ENCODE measurements at places on chromosomes 6 and 20.

DNA sequence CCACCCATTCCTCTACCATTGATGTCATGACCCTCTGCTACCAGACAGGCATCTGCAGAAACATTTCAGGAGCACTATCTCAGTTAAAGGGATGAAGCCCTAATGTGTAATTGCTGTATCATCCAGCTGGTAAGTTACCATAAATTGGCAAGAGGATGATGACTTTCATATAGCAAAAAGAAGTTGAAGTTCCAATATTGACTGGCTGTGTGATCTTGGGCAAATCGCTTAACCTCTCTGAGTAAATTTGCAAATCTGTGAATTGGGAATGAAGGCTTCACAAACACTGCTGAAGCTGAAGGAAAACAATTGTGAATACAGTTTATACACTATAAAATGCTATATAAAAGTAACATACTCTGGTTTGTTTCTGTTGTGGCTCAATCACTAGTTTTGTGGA, 89.5 kb upstream of the PHACTR1 start:
- no peak for DNase-seq

GRCh38 chr6:159104931-159105330, 60.1 kb upstream of the TAGAP start:
- no peak for DNase-seq

DNA sequence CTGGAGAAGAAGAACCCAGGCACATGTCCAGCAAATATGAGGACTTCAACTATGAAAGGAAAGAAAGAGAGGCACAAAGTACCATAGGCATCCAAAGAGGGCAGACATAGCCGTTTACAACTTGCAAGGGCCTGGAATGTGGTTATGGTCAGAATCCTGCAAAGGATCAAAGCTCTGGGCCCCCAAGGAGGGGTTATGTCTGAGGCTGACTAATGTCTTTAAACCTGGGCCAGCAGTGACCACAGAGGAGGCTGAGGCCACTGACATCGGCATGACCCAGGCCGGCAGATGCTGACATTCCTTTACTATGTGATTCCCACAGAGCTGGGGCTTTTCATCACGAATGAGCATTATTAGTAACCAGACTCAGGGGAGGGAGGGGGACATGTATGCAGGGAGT, 861.1 kb downstream of the DHX35 start:
- no peak for DNase-seq

DNA sequence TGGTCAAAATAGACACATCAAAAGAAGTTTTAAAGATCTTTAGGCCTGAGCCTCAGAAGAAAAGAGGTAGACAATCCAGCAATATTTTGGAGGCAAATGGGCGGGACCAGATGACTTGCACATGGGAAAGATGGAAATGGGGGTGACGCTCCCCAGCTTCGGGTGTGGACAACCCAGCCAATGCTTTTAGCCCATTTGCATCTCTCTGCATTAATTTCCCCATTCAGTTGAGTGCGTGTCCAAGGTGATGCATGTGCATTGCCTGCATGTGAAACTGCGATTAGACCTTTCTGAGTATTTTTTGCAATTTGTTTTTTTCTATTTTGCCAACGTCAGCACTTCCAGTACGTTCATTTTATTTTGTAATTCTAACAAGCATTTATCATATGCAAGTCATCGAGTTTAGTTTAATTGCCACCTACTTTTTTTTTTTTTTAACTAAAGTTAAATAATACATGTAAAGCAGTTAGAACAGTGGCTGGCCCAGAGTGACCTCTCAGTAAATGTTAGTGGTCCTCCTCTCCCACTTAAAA, 24.2 kb downstream of the PDRG1 start:
- DNase-seq: no peak

DNA sequence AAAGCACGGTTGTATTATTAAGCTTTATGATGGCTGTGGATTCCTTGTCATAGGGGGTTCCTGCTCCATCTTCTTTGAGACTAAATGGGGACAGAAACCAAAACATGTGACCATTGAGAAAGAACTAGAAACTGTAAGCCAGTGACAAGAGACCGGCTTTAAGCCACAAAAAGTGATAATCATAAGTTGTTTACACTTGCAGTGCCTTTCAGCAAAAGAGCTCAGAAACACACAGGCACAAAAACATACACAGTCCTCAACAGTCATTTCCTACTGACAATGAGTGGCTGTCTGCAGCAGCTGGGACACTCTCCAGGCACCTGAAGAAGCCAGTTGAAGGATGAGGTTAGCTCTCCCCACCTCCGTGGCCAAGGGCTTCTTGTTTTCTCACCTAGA, 20.0 kb upstream of the UBE2J1 start:
- DNase-seq: no peak

- DNase-seq: no peak
These were observed 9.4 kb downstream of the FOXP4 start for GRCh38 chr6:41555326-41556300.

DNA sequence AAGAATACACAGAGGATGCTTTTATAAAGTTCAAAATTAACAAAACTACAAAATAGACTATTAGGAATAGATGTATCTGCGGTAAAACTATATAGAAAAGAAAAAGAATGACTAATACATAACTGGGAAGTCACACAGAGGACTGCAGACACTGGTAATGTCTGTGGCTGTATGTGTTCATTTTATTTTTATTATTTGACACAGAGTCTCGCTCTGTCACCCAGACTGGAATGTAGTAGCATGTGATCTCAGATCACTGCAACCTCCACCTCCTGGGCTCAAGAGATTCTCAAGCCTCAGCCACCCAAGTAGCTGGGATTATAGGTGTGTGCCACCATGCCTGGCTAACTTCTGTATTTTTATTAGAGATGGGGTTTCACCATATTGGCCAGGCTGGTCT, 38.9 kb downstream of the ESF1 start:
- DNase-seq: no peak

DNA sequence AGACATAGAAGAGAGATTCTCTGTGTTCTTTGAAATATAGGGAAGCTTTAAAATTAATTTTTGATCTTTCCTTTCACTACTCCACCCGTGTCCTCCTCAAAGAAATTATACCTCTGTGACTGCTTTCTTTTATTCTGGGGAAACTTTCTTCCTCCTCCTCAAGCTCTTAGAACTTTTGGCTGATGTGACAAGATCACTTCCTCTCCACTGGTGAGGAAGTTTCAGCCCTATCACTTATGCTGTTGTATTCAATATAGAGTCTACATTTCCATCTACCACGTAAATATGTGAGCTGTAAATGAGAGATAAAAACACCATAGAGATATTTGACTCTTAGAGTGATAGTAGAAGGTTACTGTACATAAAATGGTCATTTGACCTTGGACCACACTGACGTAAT, 141.9 kb upstream of the SASH1 start:
- no peak for DNase-seq

- DNase-seq: no peak
These were observed 16.2 kb downstream of the FOXC1 start for GRCh38 chr6:1625794-1626435.

- DNase-seq: no peak
These were observed 304.7 kb upstream of the SGK1 start for GRCh38 chr6:134622382-134623173.

DNA sequence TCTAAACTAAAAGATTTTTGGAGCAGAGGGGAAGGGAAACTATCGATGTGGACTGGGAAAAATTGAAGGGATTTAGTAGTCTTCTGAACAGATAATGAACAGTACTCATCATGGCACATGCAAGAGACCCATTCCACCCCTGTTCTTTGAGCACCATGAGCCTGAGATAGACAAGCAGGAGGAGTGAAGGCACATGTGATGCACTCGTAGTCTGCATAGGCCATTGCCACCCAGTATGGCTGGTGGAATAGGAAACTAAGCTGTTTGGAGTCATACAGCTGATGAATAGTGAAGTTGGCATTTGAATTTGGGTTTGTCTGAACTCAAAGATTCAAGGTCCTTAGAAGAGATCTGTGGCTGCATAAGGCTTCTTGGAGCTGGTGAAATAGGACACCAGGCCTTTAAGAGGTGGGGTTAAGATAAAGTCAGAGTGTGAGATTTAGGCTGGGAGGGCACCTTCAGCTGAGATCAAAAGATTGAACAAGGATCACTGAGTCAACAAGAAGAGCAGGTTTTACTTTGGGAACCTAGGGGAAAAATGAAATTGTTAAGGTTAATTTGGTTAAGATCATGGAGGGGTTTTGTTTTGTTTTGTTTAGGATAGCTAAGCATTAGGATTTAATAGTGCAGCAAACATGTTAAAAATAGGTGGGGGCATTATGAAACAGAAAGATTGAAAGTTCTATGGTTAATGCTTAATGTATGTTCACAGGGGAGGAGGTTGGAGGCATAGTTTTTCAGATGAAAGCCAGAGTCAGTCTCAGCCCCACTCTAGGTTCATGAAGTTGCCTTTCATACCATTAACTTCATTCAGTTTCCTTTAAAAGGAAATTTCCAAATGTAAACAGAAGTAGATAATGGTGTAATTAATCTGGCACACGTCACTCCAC, 148.8 kb downstream of the ARID1B start:
- no peak for DNase-seq

DNA sequence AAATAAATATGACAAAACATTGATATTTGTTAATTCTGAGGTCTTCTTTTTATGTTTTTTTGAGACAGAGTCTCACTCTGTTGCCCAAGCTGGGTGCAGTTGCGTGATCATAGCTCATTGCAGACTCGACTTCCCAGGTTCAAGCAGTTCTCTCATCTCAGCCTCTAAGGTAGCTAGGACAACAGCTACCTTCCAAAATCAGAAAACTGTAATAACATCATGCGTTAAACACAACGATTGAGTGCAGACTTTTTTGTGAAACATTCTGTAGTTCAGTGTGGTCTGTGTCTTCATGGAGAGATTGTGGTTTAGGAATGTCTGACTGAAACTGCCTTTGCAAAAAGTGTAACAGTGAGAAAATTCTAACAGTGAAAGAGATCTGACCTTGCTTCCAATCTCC, 16.1 kb upstream of the DOK5 start:
- DNase-seq: no peak

DNA sequence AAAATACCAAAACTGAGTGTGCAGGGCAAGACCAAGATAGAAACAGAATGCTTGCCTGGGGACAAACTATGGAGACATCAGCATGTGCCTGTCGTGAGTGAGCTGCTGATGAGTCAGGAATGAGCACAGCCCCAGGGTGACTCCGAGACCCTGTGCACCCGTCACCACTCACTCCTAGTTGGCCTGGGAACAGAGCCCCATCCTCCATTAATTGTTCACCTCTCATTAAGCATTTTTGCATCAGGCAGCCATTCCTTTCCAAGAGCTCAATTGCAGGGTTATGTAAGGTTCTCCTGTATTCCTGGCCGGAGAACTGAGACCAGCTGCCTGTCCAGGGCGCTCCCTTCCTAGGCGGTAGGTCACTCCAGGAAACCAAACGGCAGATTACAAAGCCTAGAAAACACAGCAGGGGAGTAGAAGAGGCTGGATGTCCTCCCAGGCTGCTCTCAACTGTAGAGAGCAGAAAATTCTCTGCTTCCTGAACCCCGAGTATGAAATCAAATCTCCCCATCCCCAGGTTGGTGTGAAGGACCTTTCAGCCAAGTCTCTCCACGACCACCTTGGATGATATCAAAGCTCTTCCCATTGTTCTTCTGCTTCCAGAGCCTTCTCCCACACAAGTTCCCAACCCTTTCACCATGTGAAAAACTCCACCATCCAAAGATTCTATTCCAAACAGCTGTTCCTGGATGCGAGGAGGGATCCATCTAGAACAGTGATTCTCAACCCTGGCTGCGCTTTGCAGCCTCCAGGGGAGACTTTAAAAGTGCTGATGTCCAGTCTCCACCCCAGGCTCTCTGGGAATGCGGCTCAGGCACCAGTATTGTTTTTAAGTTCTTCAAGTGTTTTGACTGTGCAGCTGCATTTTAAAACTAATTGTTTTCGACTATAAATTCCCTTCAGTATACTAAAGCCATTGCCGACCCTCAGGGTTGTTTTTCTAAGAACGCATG, 532.6 kb upstream of the JARID2 start:
- DNase-seq: no peak

DNA sequence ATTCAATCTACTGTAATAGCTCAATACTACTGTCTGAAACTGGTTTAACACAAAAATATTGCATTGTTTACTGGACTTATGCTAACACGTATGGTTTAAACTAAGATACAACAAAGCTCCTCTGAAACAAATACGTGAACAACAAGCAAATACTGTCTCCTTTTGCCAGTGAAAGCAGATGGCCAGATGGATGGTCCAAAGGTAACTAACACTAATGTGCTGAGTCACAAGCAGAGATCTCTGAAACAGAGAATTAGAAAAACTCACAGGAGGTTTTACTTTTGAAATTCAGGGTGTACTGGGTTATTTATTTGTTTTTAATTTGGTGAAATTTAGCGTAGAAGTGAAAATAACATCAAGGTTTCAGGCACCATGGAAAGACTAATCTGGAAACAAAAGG, 124.3 kb upstream of the SOX4 start:
- no peak for DNase-seq

- DNase-seq: no peak
These were observed 236.4 kb upstream of the PRDM1 start for GRCh38 chr6:105849746-105850145.

GRCh38 chr6:159404296-159404695, 235.1 kb downstream of the FNDC1 start:
- no peak for DNase-seq

DNA sequence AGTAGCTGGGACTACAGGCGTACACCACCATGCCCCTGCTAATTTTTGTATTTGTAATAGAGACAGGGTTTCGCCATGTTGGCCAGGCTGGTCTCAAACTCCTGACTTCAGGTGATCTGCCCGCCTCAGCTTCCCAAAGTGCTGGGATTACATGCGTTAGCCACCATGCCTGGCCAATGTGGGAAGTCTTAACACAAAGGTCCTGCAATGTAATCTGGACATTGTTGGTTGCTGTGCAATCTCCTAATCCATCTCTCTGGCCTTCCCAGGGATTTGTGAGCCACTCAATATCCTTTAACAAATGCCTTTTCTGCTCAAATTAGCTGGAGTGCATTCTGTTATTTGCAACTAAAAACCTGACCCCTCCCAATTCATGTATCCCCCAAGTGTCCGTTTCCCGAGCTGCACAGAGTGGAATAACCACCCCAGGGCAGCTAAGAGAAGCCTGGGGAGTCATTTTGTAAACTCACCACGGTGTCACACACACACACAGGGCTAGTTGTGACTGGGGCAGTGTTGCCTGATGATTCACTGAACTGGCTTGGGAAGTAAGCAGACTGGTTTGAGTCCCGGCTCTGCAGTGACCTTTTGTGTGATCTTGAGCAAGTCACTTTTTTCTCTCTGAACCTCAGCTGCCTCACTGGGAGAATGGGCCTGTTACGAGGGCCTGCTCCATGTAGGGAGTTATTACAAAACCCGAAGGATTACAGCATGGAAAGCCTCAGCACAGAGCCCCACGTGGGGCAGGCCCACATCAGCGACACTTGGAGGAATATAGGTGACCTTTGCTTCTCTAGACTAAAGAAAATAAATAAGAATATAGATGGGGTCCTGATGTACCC, 152.3 kb downstream of the ZMYND8 start:
- no peak for DNase-seq

GRCh38 chr6:154488248-154488593, 22.3 kb downstream of the CNKSR3 start:
- DNase-seq: no peak

All from stimulated activated CD4-positive, alpha-beta T cell treated with anti-CD3 and anti-CD28 coated beads, TNF-alpha, amount 100 ng/mL, for 1 hour (primary cell).